ENCODE measurements at places on chromosomes 1 and 21.

- no peak for DNase-seq
Observed at GRCh38 chr1:7558481-7558880, 212.6 kb upstream of the VAMP3 start.

GRCh38 chr1:223827193-223827663 lies 18.5 kb downstream of the TP53BP2 start:
- no peak for DNase-seq

- no peak for DNase-seq
Observed at GRCh38 chr21:38266732-38267131, 9.9 kb downstream of the KCNJ15 start.

DNA sequence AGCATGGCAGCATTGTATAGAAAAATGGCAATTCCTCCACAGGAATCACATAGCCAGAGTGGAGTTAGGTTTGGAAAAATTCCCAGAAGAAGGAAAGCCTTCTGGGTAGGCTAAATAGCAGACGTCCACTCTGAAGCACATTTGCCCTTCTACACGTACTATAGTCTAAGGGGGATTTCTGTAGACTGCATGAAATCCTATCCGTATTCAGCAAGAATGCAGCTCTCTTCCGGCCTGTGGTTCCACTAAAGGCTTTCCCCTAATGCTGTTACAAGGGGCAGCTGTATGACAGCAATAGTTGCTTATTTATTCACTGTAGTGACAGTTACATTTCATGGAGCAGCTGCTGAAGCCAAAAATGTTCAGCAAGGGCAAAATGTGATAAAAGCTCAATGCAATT lies 263.6 kb downstream of the RWDD3 start:
- DNase-seq = no peak

DNA sequence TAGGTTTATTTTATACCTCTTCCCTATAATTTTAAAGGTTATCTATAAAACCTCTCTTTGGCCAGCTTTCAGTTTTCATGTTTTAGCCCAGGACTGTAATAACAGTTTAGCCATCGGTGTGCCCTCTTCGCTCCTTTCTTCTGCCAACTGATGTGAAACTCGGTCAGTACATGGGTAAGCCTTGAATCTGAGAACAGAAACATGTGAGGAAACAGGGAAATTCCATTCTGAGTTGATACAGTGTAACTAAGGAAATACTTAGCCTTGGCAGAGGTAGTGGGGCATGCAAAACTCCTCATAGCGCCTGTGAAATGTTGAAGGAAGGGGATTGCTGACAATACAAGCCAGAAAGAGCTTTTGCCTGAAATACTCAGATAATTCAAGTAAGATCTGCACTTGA lies 465.2 kb downstream of the NCAM2 start:
- DNase-seq = peak; percentile 52

DNA sequence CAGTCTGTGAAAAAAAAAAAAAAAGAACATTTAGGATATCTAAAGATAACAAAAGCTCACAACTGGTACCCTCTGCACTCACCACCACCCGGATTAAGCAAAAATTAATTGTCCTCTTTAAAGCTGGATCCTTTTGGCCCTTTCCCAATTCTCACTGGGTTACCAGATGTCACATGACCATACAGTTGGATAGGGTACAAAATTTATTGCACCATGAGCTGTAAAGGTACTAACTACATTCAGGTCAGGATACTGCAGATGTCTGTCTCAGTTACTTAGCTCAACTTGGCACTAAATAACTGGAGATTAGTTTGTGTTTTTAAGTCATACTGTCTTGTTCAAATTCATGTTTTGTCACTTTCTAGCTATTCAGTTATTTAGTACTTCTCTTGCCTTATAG lies 96.3 kb downstream of the GPATCH2 start:
- no peak for DNase-seq

DNA sequence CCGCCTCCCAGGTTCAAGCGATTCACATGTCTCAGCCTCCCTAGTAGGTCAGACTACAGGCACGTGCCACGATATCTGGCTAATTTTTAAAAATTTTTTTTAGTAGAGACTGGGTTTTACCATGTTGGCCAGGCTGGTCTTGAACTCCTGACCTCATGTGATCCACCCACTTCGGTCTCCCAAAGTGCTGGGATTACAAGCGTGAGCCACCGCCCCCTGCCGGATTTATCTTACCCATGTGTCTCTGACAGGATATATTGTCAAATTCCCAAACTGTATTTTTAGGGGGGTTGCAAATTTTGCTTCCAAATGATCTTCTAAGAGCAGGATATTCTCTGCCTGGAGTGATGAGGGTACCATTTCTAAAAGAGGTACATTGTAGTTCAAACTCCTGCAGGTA lies 74.3 kb downstream of the KIF26B start:
- DNase-seq = no peak

DNA sequence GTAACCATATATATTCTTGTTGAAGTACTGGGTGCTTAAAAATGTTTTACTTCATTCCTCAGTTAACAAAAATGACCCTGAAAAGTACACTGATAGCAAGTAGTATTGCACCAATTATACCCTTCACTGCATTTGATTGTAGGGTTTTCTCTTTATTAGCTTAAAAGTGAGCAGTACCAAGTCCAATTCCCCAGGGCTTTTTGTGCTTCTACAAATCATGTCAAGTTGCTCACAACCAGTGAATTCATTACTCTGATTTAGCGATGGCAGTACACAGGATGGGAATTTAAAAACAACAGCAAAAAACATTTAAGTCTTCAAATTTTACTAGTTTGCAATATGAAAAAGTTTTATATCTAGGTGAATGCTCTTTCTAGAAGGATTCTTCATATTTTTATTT lies 436.4 kb downstream of the PTBP2 start:
- DNase-seq = no peak

DNA sequence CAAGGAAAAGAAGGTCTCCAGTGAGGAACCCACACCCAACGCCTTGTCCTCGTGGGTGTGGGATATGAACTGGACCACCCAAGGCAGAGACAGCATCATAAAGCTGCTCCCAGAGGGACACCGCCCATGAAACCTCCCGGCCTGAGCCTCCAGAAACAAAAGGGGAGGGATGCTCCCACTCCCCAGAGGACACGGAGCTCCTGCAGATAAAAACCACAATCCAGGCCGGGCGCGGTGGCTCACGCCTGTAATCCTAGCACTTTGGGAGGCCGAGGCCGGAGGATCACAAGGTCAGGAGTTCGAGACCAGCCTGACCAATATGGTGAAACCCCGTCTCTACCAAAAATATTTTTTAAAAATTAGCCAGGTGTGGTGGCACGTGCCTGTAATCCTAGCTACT lies 66.4 kb downstream of the CHD5 start:
- DNase-seq = no peak

DNA sequence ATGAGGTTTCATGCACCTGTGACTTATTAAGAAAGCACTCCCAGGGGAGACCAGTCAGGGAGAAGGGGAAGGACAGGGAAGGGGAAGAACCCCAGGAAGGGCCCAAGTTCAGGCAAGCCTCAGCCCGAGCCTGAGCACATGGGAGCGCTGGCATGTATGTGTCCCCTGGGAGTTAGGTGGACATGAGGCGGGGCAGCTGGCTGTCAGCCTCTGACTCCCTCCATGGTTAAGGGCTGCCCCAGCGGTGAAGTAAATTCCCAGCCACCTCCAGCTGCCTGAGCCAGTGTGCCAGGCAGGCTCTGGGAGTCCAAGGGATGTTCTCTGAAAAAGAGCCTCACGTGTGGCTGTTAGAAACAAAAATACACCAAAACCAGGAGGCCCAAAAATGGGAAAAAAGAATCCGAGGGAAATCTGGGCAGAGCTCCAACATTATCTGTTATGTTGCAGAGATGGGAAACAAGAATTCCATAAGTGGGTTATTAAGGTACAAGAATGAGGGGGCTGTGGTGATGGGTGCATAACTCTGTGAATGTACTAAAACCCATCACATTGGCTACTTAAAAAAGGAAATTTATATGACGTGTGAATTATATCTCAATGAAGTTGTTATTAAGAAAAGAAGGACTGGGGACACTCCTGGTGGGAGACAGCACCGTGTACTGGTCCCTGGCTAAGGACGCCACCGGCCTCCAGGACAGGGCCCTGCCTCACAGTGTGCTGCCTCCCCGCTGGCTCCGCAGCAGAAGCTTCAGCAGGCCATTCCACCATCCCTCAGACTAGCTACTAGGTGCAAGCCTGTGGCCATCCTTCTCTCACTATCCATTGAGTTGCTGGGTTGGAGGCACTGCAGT lies 18.7 kb downstream of the DMRTB1 start:
- DNase-seq = peak; percentile 10

GRCh38 chr1:111733992-111734341 lies 5.2 kb downstream of the INKA2 start:
- DNase-seq = no peak

DNA sequence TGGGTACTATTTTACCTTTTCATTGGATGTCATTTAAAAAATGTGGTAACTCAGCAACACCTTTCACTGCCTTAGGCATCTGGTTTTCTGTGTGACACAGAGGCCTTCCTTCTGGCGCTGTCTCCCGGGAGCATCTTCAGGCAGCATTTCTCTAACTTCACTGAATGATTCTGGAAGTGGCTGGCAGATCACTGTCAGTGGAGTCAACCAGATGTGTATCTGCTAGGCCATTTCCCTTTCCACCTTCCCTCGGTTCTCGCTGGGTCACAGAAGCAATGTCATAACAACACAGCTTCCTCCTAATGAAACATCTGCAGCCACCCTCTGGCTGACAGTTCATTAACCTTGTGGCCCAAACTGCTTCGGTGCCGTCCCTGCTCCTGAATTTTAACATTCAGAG lies 137.8 kb downstream of the KIF26B start:
- no peak for DNase-seq

DNA sequence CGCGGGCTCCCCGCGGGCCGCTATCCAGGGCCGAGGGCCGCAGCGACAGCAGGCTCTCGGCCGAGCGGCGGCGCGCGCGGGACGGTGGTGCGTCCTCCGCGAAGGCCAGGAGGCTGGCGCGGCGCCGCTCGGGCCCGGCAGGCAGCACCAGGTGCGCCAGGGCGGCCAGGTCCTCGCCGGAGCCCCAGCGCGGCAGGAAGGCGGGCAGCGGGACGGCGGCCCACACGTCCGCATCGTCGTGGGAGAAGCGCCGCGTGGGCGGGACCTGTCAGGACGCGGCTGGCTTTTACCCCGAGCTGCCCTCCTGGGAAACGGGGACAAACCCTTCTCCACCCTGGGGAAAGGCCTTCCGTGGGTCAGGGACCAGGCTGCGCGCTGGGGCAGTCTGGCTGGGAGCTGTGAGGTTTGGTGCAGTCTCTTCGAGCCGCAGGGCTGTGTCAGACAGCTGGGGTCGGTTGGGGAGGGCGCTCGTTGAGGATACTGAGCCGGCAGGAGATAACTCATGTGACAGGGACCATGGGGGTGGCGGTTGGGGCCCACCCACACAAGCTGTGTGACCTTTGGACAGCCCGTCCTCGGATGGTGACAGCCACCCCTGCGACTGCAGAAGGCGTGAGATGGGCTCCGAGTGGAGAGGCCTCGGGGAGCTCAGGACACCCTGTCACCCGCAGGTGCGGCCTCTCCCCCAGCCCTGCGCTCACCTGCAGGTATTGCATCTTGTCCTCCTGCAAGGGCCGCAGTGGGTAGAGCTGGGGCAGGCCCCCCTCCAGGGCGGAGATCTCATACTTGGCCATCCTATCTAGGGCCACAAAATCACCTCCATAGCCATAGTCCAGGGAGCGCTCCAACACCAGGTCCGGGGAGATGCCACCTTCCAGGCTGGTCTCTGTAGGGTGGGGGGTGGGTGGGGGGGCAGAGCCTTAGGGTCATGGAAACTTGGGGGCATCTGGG lies 6.0 kb downstream of the HES3 start:
- no peak for DNase-seq

GRCh38 chr1:4685523-4685865 lies 31.1 kb downstream of the AJAP1 start:
- no peak for DNase-seq

GRCh38 chr1:111453706-111454105 lies 4.4 kb downstream of the ATP5PB start:
- DNase-seq = no peak

GRCh38 chr1:14881775-14882672 lies 271.5 kb upstream of the TMEM51 start:
- DNase-seq = no peak

Measured in adipocyte (in vitro differentiated cells).